ENCODE measurements at places on chromosomes 3 and 15. TPM values are rescaled to one million over a fixed set of nuclear protein-coding genes. Genes with fewer than 3 reads are reported as not detected.
A peak's percentile ranks its signal among the peaks of the same experiment; 100 is the strongest.

DNA sequence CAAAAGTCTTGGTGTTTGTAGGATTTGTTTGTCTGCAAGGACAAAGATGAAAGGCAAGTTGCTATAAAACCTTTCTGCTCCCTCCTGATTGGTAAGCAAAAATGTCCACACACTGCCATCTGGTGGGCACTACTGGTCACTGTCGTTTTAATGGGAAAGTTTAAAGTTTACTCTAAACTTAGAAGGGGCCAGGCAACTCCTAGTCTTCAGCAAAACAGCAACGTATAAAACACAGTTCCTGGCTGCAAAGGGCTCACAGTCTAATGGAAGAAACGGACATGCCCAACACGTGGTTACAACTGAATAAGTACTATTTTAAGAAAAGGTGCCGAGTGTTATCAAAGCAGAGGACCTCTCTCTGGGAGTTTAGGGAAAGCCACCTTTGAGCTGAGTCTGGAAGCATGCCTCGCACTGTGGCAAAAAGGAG lies 23.7 kb upstream of the TPRG1 start:
- peak; percentile 44 for DNase-seq

The CFAP92 gene
- total RNA-seq, result 0.75 TPM

- no peak for DNase-seq
Observed at GRCh38 chr3:36229496-36229895, 150.8 kb upstream of the STAC start.

The AMIGO3 gene
- 1.5 TPM for total RNA-seq

DNA sequence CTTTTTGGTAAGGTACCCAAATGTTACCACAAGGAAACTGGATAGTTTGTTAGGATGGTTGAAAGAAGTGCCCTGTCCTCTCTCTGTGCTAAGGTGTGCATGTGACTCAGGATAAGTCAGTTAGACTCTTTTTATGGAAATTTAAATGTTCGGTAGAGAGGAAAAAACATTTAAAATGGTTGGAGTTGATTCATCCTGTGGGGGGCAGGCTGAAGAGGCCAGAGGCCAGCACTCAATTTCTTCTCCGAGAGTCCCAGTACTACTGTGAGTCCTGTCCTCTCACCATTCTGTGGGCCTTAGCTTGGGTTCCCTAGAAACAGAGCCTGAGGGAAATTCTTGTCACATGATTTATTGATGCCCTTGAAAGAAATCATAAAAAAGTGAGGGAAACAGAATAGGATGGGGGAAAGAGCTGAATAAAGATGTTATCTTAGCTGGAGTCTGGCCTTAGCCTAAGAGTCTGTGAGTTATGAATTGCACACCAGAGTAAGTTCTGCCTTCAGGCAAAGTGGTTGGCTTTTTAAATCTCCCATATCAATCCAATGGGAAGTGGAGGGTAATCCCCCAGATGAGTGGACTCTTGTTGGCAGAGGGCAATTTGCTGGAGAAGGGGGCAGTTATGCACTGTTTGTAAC lies 106.5 kb upstream of the GALNT15 start:
- DNase-seq, result no peak

GRCh38 chr3:115160295-115160694 lies 13.2 kb upstream of the ZBTB20 start:
- no peak for DNase-seq

- DNase-seq, result no peak
Observed at GRCh38 chr15:96268442-96269204, 61.9 kb upstream of the NR2F2 start.

GRCh38 chr15:47718497-47719437 lies 1.5 kb downstream of the SEMA6D start:
- DNase-seq, result no peak
